Kidney glomerular epithelial cell (primary cell): ENCODE measurements at places on chromosomes 3 and 15.

- DNase-seq: no peak
Measured at GRCh38 chr3:12267376-12268030, 21.4 kb upstream of the PPARG start.

DNA sequence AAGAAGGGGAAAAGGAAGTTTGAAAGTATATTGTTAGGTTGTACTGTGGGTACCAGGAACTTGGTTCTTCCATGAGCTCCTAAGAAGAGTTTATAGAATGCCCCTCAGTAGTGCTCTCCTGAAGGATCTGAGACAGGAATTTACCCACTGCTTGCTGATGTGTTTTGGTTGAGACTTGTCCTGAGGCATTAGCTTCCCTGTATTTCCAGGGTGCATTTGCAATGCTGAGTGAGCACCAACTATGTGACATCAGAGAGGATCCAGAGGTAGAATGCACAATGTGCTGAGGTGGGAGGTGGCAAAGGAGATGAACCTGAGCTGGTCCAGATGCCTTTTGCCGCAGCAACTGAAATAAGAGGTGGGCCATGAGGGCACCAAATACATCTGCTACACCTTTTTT is 64.3 kb upstream of the LRRC3B start:
- DNase-seq: no peak

GRCh38 chr3:121768452-121768851 is 18.9 kb upstream of the GOLGB1 start:
- no peak for DNase-seq

DNA sequence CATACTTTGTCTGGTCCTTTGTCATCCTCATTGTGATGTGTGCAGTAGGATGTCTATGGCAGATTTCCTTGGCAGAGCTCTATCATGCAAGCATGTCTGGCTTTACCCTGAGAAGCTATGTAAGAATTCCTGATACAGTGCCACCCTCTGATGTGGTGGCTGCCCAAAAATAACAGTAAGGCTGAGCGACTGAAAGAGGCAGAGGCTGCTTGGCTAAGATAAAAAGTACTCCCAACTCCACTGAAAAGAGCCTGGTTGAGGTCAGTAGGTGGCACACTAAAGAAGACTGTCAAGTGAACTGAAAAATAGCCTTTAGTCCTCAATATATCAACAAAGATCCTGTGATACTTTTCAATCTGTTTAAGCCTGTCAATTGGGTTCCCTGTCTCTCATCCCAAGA is 31.7 kb downstream of the BTLA start:
- DNase-seq: no peak

- no peak for DNase-seq
Measured at GRCh38 chr3:127706312-127706711, 33.6 kb downstream of the ABTB1 start.

DNA sequence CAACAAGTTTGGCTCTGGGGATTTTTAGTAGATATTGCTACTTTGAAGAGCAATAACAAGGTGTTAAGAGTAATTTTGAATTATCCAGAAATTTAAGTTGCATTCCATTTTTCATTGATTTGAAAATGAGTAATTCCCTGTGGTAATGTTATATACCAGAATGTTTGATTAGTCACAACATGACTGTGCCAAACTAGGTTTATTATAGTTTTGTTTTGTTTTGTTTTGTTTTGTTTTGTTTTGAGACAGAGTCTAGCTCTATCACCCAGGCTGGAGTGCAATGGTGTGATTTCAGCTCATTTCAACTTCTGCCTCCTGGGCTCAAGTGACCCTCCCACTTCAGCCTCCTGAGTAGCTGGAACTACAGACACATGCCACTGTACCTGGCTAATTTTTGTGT is 40.7 kb downstream of the CNOT10 start:
- no peak for DNase-seq

- no peak for DNase-seq
Measured at GRCh38 chr3:117761703-117762620, 1052.4 kb downstream of the TUSC7 start.

GRCh38 chr3:156378871-156379270 is 176.0 kb downstream of the SSR3 start:
- no peak for DNase-seq

DNA sequence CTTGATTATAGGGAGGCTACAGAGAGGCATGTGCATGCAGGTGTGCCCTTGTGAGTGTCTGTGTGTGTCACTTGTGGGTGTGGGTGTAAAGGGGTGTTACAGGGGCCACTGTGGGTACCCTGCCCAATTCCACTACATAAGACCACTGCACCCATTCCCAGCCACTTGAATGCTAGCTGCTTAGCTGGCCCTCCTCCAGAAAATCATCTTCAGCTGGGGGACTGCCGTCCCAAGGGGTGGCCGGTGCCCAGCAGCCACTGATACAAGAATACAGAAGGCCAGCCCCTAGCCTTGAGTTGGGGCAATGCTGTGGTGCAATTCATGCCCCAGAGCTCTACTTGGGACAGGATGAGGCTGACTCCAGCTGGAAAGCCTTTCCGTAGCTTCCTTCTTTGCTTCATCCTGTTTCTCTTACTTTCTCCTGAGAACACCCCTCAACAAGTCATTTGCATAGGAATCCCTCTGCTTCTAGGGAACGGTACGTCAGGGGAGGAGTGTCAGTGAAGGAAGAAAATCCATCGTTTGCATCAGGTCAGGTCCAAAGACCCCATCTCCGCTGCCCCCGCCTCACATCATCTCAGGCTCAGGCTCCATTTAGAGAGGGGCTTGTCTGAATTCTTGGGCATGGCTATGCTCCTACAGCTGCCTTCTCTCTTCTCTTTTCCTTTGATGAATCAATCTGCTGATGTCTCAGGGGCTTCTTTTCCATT is 72.0 kb downstream of the SCN5A start:
- no peak for DNase-seq

DNA sequence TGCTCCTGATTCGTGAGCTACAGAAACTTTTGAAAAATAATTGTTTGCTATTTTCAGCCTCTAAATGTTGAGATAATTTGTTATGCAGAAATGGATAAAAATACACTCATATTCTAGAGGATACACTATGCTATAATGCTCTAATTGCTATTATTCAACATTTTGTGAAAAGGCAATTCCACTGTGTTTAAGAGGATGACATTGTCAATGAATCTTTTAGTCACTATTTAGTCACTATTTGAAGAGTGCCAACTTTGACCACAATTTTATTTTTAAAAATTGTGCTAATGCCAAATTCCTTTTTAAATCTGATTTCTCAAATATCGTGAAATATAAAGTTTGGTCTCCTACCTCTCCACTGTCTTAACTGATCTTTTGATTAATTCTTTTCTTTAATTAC is 604.9 kb upstream of the KCNMB2 start:
- no peak for DNase-seq

GRCh38 chr3:32882603-32883025 is 64.8 kb downstream of the TRIM71 start:
- no peak for DNase-seq
